ENCODE measurements at places on chromosomes 7 and 10.

DNA sequence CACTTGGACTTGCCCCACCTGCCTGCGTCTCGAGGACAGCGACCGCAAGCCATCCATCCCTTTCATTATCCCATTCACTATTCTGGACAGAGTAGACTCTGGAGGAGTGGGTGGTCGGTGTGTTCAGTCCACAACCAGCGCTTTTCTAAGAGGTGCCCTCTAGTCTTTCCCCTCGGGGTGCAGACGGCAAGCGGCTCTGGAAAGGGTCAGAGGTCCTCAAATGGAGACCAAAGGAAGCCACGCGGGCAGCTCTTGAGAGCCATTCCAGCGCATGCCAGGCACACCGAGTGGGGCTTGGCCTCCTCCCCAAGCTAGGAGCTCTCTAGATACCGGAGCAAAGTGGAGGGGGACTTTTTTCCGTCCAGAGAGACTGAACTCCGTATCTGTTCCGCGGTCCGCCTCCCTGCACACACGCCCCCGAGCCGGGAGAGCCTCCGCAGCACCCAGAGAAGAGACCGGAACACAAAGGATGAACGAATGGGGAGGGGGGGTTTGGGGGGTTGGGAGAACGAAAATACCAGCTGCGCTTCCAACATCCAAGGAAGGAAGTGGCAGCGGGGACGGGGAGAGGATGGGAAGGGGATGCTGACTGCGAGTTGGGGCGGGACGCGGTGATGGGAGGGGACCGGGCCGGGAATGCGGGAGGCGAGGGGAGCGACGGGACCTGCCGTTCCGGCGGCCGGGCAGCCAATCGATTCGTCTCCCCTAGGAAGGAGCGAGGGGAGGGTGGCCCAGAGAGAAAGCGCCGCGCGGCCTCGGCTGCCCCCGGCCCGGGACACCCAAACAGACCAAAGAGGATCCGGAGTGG, 515 bp downstream of the GSDME start:
- no peaks in the 10 kb centered on the region for H3K36me3 ChIP-seq
- peaks cover 8% of the 10 kb centered on the region for H3K27me3 ChIP-seq
- H3K4me3 ChIP-seq, result peak overlapping the region; percentile 91
- H3K27ac ChIP-seq, result no peak overlapping the region
- peaks cover 6% of the 10 kb centered on the region for H3K4me1 ChIP-seq

DNA sequence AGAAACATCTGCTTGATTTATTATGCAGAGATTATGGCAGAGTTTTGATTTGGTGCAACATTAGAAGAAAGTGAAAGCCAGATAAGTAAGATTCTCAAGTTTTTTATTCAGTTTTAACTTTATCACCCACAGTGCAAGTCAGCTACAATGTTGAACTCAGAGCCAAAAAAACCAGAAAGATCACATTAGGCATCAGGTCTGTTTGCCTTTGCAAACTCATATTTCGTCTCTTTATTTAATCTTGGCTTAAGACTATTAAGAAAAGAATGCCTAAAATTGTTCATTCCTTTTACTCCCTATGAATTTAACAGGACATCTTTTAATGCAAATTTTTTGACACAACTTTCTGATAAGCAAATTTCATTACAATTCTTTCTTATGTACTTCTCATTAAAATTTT, 76.0 kb upstream of the TMEM26 start:
- no peak overlapping the region for H3K4me3 ChIP-seq
- H3K27ac ChIP-seq, result no peak overlapping the region
- DNase-seq, result no peak
- H3K27me3 ChIP-seq, result no peaks in the 10 kb centered on the region
- no peaks in the 10 kb centered on the region for H3K4me1 ChIP-seq

GRCh38 chr7:1638215-1638661, 31.8 kb upstream of the ELFN1 start:
- H3K4me1 ChIP-seq, result no peaks in the 10 kb centered on the region
- H3K27me3 ChIP-seq, result no peaks in the 10 kb centered on the region
- no peak for DNase-seq
- no peak overlapping the region for H3K4me3 ChIP-seq
- H3K27ac ChIP-seq, result no peak overlapping the region

- no peak for DNase-seq
- H3K36me3 ChIP-seq, result peaks cover 51% of the 10 kb centered on the region
- peaks cover 2% of the 10 kb centered on the region for H3K27me3 ChIP-seq
- H3K27ac ChIP-seq, result no peak overlapping the region
These were observed 5.6 kb downstream of the RHBDD2 start for GRCh38 chr7:75884476-75884875.

DNA sequence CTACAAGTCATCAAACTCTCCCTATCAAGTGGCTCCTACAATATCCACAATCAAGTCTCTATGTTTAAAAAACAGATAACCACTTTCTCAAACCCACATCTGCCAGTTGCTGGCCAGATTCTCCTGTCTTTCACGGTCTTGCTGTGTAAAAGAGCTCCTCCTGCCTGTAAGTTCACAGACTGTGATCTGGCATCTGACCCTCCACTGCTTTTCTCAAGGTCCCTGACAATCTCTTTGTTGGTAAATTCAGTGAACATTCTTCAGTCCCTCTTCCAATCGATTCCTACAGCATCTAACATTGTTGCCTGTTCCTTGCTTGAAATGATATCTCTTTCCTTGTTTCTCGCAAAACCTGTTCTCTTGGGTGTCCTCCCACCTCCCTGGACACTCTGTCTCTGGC, 18.5 kb upstream of the LMOD2 start:
- H3K4me1 ChIP-seq, result peaks cover 6% of the 10 kb centered on the region
- no peaks in the 10 kb centered on the region for H3K36me3 ChIP-seq
- DNase-seq, result no peak
- peaks cover 3% of the 10 kb centered on the region for H3K27me3 ChIP-seq

- no peak overlapping the region for H3K27ac ChIP-seq
- no peak overlapping the region for H3K4me3 ChIP-seq
- H3K27me3 ChIP-seq, result peaks cover 5% of the 10 kb centered on the region
- peaks cover 46% of the 10 kb centered on the region for H3K36me3 ChIP-seq
- H3K4me1 ChIP-seq, result no peaks in the 10 kb centered on the region
These were observed 54.7 kb upstream of the NMT2 start for GRCh38 chr10:15223174-15223573.

DNA sequence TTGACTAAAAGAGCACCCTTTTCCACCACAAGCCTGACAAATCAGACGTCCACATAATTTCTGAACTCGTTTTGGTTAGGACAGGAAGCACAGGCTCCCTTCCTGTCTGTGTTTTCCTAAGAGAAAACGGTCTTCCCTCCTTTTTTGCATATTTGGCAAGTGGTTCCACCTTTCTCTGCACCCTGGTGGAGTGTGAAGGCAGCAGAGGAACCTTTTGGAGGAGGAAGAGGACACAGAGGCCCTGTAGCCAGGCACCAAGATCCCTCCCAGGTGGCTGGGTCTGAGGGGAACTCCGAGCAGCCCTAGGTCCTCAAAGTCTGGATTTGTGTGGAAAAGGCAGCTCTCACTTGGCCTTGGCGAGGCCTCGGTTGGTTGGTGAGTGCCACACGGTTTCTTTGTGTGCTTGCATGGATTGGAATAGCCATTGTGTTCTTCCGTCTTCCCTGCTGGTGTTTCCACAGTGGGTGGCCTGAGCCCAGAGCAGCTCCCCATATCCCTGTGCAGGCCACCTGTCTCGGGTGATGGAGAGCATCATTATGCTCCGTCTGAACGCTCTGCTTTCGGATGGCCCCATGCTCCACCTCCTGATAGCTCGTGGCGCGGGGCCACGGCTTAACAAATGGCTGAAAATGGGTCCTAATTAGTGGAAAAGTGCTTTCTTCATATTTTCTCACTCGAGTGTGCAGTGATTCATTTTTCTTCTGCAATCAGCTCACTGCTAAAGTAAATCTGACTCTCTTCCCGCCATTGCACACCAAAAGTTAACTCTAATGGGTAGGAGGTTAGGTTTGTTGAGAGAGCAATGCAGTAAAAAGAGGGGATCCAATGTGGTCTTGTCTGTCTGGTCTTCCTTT, 4.2 kb downstream of the IKZF1 start:
- H3K4me1 ChIP-seq, result peaks cover 31% of the 10 kb centered on the region
- H3K4me3 ChIP-seq, result no peak overlapping the region

- H3K27ac ChIP-seq, result peak overlapping the region; percentile 6
- no peak overlapping the region for H3K4me3 ChIP-seq
- peaks cover 6% of the 10 kb centered on the region for H3K27me3 ChIP-seq
- DNase-seq, result no peak
These were observed 75.5 kb downstream of the MACC1 start for GRCh38 chr7:20141666-20142065.

- no peak overlapping the region for H3K27ac ChIP-seq
- H3K4me1 ChIP-seq, result peaks cover 4% of the 10 kb centered on the region
- no peak overlapping the region for H3K4me3 ChIP-seq
- H3K27me3 ChIP-seq, result no peaks in the 10 kb centered on the region
- no peaks in the 10 kb centered on the region for H3K36me3 ChIP-seq
These were observed 20.9 kb downstream of the FAM24A start for GRCh38 chr10:122931088-122931906.

DNA sequence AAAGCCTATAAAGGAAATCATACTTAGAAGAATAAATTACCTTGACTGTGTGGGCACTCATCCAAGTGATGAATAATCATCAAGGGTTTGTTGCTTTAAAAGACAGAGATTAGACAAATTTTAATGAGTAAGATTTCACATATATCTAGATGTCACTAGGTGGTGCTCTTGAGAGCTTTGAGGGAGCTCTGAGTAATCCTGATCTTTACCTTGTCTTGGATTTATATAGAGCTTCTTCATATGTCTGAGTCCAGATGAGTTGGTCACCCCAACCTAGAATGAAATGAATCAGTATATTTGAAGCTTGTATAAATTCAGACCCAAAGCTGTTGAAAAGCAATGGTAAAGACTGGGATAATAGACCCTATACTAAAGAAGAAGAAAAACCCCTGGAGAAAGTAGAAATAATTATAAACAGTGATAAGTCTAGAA, 3.7 kb downstream of the AGR2 start:
- H3K27me3 ChIP-seq, result no peaks in the 10 kb centered on the region
- H3K4me3 ChIP-seq, result no peak overlapping the region
- H3K4me1 ChIP-seq, result peaks cover 19% of the 10 kb centered on the region
- DNase-seq, result no peak
- no peaks in the 10 kb centered on the region for H3K36me3 ChIP-seq

DNA sequence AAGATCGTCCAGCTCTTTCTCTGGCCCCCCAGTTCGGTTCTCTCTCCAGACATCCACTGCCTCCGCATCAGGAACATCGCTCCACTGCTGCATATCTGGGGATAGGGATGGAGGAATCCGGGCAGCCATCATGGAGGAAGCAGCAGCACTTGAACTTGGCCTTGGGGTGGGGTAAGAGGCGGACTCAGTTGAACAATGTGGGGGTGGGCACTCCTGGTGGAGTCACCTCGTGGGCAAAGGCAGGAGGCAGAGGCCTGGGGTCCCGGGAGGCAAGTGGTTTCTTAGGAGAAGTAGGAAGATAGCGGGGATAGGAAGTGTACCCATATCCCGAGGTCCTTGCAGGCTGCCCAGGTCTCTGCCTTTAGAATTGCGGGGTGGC, 98.3 kb downstream of the CHST15 start:
- peaks cover 42% of the 10 kb centered on the region for H3K27me3 ChIP-seq
- peak overlapping the region; percentile 56 for H3K4me3 ChIP-seq
- DNase-seq, result no peak
- H3K4me1 ChIP-seq, result peaks cover 18% of the 10 kb centered on the region
- peaks cover 3% of the 10 kb centered on the region for H3K36me3 ChIP-seq

GRCh38 chr7:15998617-15999016, 312.1 kb upstream of the MEOX2 start:
- H3K27me3 ChIP-seq, result no peaks in the 10 kb centered on the region
- H3K36me3 ChIP-seq, result no peaks in the 10 kb centered on the region
- H3K27ac ChIP-seq, result no peak overlapping the region
- H3K4me1 ChIP-seq, result no peaks in the 10 kb centered on the region

- H3K4me1 ChIP-seq, result peaks cover 10% of the 10 kb centered on the region
- no peak overlapping the region for H3K4me3 ChIP-seq
These were observed 62.2 kb downstream of the SAMD9 start for GRCh38 chr7:93055543-93056107.

DNA sequence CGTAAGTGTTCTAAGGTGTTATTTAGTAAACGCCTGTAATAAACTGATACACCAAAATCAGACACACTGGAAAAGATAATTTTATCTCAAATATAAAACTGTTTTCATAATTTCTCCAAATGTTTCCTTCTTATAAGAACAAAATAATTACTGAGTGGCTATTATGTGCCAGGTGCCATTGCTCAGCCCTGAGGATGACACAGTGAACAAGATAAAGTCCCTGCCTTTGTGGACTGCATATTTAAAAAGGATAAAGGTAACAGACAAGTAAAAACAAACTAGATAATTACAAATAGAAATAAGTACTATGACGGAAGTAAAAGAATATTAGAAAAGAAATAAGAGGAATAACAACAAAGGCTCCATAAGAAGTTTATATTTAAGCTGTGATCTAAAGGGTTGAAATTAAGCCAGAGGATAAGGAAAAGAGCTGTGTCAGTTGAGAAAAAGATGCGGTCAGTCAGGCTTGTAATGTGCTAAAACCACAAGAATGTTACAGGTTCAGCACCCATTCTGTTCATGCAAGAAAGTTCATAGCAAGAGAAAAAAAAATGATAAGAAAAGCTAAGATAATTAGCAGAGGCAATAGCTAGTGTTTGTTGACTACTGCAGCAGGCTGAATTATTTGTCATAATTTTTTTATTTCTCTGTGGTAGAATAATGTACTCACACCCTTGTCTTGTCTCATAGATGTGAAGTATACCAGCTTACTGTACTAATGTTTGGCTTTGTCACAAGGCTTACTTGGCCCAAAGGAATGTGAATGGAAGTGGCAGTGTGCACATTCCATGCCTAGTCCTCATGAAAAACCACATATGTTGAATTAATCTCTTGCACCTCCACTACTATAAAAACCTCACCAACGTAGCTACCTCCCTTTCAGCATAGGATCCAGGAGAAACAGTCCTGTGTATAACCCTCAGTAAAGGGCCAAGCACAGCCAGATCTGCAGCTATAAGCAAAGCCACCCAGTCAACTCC, 75.1 kb downstream of the CRPPA start:
- no peak overlapping the region for H3K27ac ChIP-seq
- DNase-seq, result no peak
- H3K4me3 ChIP-seq, result no peak overlapping the region
- no peaks in the 10 kb centered on the region for H3K36me3 ChIP-seq
- no peaks in the 10 kb centered on the region for H3K4me1 ChIP-seq

All from endothelial cell (in vitro differentiated cells).